Glutamatergic neuron (in vitro differentiated cells): ENCODE measurements at places on chromosomes 4 and X.
A peak's percentile ranks its signal among the peaks of the same experiment; 100 is the strongest.

DNA sequence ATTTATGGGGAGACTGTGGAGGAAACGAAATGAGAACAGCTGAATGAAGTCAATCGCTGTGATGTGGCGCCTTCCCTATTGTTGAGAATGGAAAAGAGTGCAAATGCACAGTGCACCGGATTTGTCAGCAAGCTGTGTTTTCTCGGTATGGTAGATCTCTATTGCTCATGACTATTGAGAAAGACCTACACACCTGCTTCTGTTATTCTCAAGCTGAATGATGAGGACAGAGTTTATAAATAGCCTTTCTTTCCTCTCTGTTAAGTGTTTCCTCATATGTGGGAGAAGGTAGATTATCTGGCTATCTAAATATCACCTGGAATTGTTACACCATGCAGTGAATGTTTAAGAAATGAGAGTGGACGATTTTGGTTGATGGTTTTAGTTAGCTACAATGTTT lies 650.7 kb downstream of the IL1RAPL1 start:
- H3K27me3 ChIP-seq, result no peaks in the 10 kb centered on the region
- no peaks in the 10 kb centered on the region for H3K36me3 ChIP-seq
- H3K4me3 ChIP-seq, result no peak overlapping the region
- DNase-seq, result no peak
- no peak overlapping the region for H3K27ac ChIP-seq

DNA sequence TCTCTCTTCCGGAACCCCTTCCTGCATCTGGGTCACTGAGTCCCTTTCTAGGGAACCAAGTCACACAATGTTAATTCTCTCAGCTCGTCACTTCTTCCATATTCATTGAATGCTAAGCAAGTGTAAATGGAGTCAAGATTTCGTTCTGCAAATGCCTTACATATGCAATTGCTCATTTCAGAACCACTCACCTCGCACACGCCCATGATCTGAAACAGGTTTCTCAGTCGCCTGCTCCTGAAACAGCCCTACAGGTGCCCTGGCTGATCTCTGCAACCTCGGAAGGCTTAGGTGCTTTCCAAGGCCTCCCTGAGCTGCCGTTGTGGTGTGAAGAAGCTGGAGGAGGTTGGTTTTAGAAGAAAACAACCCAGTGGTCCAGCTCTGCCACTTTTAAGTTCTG lies 100.8 kb upstream of the MSX1 start:
- H3K4me1 ChIP-seq, result peaks cover 11% of the 10 kb centered on the region
- H3K27ac ChIP-seq, result no peak overlapping the region
- no peak for DNase-seq
- H3K4me3 ChIP-seq, result peak overlapping the region; percentile 55
- H3K36me3 ChIP-seq, result no peaks in the 10 kb centered on the region

- peaks cover 2% of the 10 kb centered on the region for H3K4me1 ChIP-seq
- H3K27me3 ChIP-seq, result no peaks in the 10 kb centered on the region
- no peak overlapping the region for H3K27ac ChIP-seq
- no peak overlapping the region for H3K4me3 ChIP-seq
Observed at GRCh38 chr4:168605411-168605810, 108.6 kb downstream of the PALLD start.

GRCh38 chr4:22552812-22553211 lies 36.9 kb upstream of the ADGRA3 start:
- H3K4me1 ChIP-seq, result no peaks in the 10 kb centered on the region
- no peak for DNase-seq
- no peaks in the 10 kb centered on the region for H3K36me3 ChIP-seq

- peaks cover 4% of the 10 kb centered on the region for H3K27me3 ChIP-seq
- no peak for DNase-seq
- H3K4me3 ChIP-seq, result no peak overlapping the region
- H3K36me3 ChIP-seq, result no peaks in the 10 kb centered on the region
- peaks cover 52% of the 10 kb centered on the region for H3K4me1 ChIP-seq
Observed at GRCh38 chr4:61772126-61772525, 572.0 kb downstream of the ADGRL3 start.

- H3K27ac ChIP-seq, result no peak overlapping the region
- H3K4me3 ChIP-seq, result no peak overlapping the region
- no peaks in the 10 kb centered on the region for H3K36me3 ChIP-seq
- no peaks in the 10 kb centered on the region for H3K4me1 ChIP-seq
- no peaks in the 10 kb centered on the region for H3K27me3 ChIP-seq
Observed at GRCh38 chrX:96889726-96890125, 6.0 kb downstream of the RPA4 start.
